ENCODE measurements at places on chromosomes 4 and X. TPM values are rescaled to one million over a fixed set of nuclear protein-coding genes. Genes with fewer than 3 reads are reported as not detected.

- no peak for DNase-seq
Measured at GRCh38 chrX:130874751-130875150, 28.3 kb downstream of the ENOX2 start.

GRCh38 chrX:154652311-154653047, 900 bp downstream of the CTAG2 start:
- no peak for DNase-seq

GRCh38 chr4:162699629-162700028, 467.1 kb downstream of the NAF1 start:
- no peak for DNase-seq

DNA sequence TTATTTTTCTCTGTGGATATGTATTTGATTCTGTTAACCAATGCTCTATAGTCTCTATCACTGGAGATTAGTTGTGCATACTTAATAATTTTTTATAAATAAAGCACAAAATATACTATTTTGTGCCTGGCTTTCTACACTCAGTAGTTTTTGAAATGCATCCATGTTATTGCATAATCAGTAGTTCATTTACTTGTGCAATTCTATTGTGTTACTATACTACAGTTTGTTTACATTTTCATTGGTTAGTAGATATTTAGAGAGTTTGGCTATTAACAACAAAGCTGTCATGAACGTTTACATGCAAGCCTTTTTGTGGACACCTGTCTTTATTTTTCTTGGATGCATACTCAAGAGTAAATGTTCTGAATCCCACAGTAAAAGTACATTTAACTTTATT, 265.0 kb upstream of the FAT4 start:
- no peak for DNase-seq

DNA sequence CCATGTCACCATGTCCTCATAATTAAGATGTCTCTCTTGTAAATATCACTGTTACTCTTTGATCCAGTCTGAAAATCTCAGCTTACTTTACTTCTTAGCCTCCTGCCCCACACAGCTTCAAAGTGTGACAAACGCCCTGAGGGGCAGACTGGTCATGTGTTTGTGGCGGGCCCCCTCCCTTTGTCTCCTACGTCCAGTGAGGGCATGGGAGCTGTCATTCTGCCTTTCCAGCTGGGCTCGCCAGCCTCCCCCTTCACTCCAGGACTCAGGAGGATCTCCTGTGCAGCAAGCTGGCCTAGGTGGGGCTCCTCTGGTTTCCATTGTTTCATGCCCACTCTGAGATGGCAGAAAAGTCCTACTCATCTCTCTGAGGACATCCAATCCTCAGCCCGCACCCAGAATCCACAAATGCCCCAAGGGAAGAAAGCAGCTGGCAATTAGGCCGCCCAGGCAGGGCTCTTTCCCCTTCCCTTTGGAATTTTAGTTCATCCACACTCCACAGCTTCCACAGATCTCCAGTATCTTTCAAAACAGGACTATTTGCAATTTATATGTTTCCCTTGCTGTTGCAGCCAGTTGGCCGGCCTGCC, 86.4 kb upstream of the C4orf50 start:
- DNase-seq, result no peak

DNA sequence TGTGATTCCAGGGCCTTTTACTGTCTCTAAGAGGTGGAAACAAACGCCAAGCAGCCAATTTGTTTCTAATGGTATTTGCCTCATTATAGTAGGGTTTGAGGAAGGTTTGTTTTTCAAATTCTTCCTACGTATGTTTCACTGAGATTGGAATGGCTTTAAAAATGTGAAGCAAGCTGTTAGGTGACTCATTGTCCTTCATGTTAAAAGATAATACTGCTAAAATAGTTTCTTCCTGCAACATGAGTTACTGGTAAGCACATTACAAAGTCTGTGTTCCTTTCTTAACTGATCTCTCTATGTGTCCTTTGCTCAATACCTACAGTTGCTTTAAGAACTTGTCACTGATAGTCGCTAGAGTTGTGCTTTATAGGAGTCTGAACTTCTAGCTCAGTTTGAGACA, 1183.9 kb downstream of the RPA4 start:
- no peak for DNase-seq

GRCh38 chr4:107196312-107196711, 160.2 kb upstream of the DKK2 start:
- no peak for DNase-seq

GRCh38 chr4:119124352-119124751, 11.3 kb upstream of the MYOZ2 start:
- DNase-seq, result no peak

DNA sequence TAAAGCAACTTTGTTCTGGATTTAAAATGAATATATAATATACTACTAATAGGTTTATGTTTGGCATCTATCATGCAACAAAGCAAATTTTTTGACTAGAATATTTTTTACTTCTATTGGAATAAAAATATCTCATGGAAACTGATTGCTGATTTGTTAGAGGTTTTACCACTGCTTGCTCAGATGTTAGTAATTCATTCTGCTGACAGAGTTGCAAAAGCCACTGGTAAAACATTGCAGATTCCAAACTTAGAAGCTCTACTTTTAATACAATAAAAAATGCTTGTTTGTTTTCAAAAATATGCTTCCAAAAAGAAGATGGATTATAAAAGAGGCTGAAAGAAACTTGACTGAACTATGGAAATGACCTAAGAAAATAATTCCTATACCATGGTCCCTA, 795.2 kb downstream of the PCDH18 start:
- no peak for DNase-seq

DNA sequence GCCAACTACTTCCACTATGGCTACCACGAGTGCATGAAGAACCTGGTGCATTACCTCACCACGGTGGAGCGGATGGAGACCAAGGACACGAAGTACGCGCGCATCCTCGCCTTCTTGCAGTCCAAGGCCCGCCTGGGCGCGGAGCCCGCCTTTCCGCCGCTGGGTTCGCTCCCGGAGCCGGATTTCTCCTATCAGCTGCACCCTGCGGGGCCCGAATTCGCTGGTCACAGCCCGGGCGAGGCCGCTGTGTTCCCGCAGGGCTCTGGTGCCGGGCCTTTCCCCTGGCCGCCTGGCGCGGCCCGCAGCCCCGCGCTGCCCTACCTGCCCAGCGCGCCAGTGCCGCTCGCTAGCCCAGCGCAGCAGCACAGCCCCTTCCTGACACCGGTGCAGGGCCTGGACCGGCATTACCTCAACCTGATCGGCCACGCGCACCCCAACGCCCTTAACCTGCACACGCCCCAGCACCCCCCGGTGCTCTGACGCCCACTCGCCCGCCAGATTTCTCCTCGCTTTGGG, 2.1 kb downstream of the HELT start:
- DNase-seq, result no peak

- DNase-seq, result no peak
Measured at GRCh38 chrX:348461-349117, 30.0 kb upstream of the GTPBP6 start.

DNA sequence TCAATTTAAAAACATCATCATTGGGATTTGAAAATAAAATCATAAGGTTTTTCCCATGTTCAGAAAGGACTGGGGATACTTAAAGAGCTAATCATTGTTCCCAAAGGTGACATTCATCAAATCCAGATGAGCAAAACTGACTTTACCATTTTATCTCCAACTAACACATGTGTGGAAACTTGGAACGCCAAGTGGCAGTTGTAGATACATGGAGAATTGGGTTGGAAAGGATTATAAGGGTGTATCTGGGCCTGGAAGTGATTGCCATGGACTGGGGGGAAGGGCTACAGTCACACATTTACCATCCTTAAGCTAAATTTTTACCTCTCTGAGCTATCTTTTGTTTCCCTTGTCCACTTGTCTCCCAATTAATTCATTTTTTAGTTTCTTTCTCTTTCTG, 203.4 kb downstream of the SLC39A8 start:
- DNase-seq, result no peak

DNA sequence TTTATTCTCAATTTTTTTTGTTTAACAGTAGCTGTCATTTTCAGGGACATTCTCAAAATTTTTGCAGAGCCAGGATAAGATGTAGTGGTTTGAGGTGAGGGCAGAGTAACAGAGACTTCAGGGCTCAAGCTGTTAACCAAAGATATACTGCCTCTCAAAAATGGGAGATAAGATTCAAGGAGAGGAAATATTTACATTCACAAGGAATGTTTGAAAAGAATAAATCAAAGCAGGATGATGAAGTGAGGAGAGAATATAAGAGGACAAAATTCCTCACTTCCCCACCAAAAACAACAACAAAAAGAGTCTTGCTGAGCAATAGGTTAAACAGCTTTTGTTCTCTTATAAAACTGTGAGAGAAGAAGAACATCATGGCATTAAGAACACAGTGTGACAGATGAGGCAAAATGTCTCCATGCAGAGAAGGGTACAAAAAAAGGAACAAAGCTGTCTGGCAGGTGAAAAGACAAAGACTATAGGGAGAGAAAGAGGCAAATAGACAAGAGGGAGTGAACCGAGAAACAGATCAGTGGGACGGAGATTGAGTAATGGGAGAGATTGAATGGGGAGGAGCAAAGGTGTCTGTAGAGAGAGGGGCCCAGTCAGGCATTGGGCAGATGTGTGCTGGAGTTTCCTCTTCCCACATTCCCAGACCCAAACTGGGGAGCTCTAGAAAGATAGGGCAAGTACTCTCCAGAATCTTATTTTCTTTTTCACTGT, 106.1 kb upstream of the TMEM150C start:
- no peak for DNase-seq

GRCh38 chr4:27429364-27429871, 568.8 kb downstream of the STIM2 start:
- DNase-seq, result no peak

GRCh38 chrX:15719324-15719968, 18.6 kb upstream of the CA5B start:
- no peak for DNase-seq

VGLL1 gene
- total RNA-seq, result not detected

FAM236B gene
- total RNA-seq, result not detected

TBL1X gene
- total RNA-seq, result 29.3 TPM

FAM9B gene
- total RNA-seq, result not detected

SORBS2 gene
- 43.5 TPM for total RNA-seq

NHS gene
- not detected for total RNA-seq

LONRF3 gene
- not detected for total RNA-seq

All from OCI-LY7 (cell line).